ENCODE measurements at places on chromosomes 11 and 22. TPM values are rescaled to one million over a fixed set of nuclear protein-coding genes. Genes with fewer than 3 reads are reported as not detected.

NPTXR gene
- total RNA-seq, result 12.8 TPM

SCGB1D2 gene
- not detected for total RNA-seq

TMEM86A gene
- 0.25 TPM for total RNA-seq

C22orf31 gene
- not detected for total RNA-seq

MS4A7 gene
- not detected for total RNA-seq

DENND6B gene
- 3.4 TPM for total RNA-seq

WDR74 gene
- total RNA-seq, result 112 TPM

TMEM191C gene
- 7.5 TPM for total RNA-seq
